RPMI7951 (cell line): ENCODE measurements at places on chromosomes 12 and 14. TPM values are rescaled to one million over a fixed set of nuclear protein-coding genes. Genes with fewer than 3 reads are reported as not detected.
A peak's percentile ranks its signal among the peaks of the same experiment; 100 is the strongest.

DNA sequence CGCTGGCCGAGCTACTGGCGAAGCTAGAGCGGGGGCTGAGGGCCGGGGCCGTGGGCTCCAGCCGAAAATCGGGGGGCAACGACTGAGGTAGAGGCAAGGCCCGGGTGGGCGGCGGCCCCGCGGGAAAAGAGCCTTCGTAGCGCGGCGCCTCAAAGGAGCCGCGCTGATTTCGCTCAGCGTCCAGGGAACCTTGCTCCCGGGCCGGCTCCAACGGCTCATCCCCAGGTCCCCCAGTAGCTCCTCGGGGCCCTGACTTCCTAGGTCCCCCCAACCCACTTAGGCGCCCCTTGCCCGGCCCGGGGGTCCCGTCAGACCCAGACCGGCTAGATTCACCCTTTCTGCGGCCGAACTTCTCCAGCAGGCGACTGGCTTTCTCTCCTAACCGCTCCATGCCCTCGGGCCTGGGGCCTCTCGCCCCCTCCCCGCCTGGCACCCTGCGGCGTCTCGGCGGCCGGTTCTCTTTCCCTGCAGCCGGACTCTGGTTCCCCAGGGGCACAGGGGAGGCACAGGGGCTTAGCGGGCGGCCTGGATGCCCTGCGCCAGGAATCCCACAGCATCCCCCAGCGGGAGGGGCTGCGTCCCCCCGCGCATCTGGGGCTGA is 375 bp downstream of the AJUBA start:
- no peak for DNase-seq

DNA sequence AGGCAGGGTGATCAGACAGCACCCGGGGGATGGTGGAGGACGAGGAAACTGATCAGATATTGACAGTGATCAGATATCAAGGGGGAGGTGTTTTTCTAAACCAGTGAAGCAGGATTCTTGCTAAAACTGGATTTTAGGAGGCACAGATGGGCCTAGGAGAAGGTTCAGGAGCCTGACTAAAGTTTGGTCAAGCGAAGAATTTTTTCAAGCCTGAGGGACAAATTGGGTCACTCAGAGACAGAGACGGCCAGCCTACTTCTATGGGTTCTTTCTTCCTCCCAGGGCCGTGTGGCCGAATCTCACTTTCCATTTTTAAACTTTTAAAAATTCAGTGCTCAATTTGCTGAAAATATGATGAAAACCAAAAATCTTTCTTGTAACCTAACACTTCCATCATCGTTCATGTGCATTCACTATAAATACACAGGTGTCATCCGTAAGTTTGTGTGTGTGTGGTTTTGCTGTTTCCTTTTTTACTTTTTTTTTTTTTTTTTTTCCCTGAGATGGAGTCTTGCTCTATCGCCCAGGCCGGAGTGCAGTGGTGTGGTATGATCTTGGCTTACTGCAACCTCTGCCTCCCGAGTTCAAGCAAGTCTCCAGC is 68.5 kb downstream of the RIN3 start:
- no peak for DNase-seq

The DDN gene
- not detected in 2 replicates for total RNA-seq

GRCh38 chr12:104486943-104487819 is 30.4 kb downstream of the CHST11 start:
- DNase-seq: no peak

- peak; percentile 48 for DNase-seq
Measured at GRCh38 chr14:69625299-69626131, 14.1 kb downstream of the SUSD6 start.

DNA sequence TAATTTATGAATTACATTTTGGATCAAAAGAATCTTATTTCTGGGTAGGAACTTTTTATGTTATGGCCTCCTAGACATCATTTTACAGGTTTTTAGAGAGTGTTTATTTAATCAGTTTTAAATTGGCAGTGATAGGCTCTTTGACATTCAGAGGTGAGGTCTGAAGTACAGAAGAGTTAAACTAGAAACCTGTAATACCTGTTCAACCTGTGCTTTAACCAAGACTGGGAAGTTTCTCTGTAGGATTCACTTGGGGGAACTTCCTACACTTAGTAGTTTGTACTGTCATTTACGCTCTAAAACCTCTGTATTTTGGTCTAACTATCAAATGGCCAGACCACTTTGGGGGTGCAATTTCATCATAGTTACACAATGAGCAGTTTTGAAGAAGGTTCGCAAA is 35.9 kb downstream of the PLEKHA5 start:
- DNase-seq: no peak

- peak; percentile 72 for DNase-seq
Measured at GRCh38 chr12:53047221-53048032, 2.4 kb upstream of the TNS2 start.

DNA sequence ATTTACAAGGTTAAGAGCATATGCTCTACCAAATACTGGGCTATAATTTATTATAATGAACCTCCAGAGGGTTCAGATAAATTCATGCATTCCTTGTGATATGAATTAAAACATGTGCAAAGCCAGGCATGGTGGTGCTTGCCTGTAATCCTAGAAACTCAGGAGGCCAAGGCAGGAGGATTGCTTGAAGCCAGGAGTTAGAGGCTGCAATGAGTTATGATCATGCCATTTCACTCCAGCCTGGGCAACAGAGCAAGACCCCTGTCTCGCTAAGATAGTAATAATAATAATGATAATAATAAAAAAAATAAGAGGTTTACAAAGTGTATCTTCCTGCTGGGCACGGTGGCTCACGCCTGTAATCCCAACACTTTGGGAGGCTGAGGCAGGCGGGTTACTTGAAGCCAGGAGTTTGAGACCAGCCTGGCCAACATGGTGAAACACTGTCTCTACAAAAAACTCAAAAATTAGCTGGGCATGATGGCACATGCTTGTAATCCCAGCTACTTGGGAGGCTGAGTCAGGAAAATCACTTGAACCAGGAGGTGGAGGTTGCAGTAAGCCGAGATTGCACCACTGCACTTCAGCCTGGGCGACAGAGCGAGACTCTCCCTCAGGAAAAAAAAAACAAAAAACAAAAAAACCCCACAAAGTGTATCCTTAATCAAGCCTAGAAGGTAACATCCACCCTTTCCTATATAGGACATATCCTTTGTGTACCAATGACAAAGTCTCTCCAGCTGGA is 7.3 kb upstream of the CS start:
- DNase-seq: no peak

The IL31 gene
- total RNA-seq: not detected in 2 replicates

DNA sequence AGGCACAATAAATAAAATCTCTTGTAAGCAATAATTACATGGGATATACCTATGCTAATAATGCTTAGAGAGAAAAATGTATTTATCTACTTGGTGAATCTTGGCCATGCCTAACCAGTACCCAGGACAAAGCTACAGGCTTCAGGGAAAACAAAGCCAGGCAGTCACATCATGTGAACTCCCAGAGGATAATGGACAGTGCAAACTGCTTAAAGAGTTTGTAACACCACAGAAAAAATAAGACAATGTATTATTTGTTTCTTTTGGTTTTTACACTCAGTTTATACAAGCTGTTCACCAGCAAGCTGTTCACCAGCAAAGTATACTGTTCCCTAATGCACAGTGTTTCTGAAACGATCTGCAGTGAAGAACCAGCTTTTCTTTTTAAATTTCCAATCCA is 38.0 kb downstream of the DICER1 start:
- no peak for DNase-seq

DNA sequence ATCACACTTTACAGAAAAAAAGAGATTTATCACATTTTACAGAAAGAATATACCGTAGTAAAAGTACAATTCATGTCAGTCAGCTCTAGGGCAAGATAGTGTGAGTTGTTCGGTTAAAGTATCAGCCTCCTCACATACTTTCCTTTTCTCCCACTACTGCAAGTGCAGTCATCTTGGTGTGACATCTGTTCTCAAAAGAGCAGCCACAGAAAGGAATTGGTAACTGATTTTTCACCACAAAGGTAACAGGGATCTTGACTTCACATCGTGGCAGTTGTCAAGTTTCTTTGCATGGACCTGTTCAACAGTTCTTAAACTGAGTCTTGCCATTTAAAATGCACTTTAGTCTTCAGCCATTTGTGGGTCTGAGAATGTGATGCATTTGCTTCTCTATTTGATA is 5.0 kb upstream of the E2F7 start:
- no peak for DNase-seq

GRCh38 chr12:93379326-93379980 is 1.7 kb downstream of the NUDT4 start:
- DNase-seq: no peak

The PRKAB1 gene
- 12.7 and 15.0 TPM in 2 replicates for total RNA-seq

DNA sequence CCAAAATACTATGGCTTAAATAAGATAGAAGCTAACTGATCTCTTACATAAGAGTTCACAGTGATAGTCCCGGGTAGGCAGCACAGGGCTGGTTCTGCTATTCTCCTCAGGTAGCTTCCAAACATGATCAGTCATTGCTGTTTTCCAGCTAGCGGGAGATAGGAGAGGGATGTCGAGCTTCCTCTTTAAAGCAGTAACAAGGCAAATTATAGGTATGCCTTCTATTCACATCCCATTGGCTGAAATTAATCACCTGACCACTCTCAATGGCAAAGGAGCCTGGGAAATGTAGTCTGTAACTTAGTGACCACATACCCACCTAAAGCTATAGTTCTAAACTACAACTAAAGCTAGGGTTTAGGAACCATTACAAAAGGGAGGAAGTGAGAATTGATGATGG is 34.5 kb upstream of the VRK1 start:
- DNase-seq: peak; percentile 68

GRCh38 chr12:29563636-29564035 is 66.2 kb upstream of the OVCH1 start:
- DNase-seq: no peak

DNA sequence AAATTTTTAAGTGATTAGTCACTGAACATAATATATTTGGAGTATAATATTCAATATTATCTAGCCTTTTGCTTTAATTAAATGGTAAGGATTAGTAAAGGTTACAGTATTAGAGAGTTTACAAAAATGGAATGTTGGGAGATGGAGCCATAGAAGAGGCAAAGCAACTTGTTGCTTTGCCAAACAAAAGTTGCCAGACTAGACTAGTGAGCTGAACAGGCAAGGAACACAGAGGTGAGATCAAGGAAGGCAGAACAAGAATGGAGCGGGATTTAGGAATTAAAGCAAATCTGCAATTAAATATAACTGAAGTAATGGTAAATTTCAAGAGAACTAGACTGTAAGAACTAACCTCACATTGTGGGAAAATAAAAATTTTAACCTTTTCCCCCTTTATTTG is 5.1 kb downstream of the ARF6 start:
- no peak for DNase-seq

The RTL1 gene
- total RNA-seq: not detected in 2 replicates

The LTBP2 gene
- total RNA-seq: 22.8 and 26.0 TPM in 2 replicates

GRCh38 chr12:132520421-132521199 is 30.7 kb downstream of the FBRSL1 start:
- no peak for DNase-seq

- DNase-seq: no peak
Measured at GRCh38 chr12:68422956-68423574, 90.9 kb upstream of the MDM1 start.

- no peak for DNase-seq
Measured at GRCh38 chr12:109578330-109578927, 4.8 kb downstream of the MVK start.

DNA sequence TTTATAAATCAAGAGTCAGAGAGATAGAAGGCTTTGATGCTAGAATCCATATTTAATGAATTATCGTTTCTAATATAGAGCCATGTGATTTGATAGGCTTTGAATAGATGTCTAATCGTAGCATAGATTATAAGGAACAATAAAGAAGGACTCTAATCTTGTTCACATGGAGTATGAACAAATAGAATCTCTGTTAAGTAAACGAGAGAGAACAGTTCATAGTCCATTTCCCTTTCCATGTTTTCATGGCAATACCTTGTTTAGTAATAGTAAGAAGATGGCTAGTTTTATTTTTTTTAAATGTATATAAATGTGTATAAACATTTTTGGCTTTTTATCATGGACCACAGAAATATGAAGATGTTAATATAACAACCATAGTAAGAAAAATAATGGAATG is 32.3 kb upstream of the RAD51AP1 start:
- no peak for DNase-seq

The DDX47 gene
- 75.4 and 86.6 TPM in 2 replicates for total RNA-seq

The SERPINA12 gene
- total RNA-seq: not detected in 2 replicates

GRCh38 chr14:96086574-96087077 is 47.5 kb downstream of the C14orf132 start:
- DNase-seq: peak; percentile 96

The MOAP1 gene
- 6.5 and 9.3 TPM in 2 replicates for total RNA-seq

DNA sequence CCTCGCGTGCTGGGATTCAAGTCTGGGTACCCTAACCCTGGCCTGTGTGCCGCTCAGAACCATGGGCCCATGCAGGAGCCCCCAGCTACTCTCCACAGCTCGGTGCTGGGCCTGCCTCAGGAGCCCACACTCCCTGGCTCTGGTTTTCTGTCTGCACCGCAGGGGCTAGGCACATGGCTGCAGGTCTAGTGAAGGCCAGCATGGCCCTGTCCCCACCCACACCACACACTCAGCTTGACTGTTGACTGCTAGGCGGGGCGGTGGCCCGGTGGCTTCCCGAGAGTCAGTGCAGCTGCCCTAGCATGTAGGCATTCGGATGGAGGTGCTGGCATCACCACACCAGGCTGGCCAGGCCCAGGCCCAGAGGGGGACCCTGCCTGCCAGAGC is 7.9 kb downstream of the INF2 start:
- DNase-seq: no peak

GRCh38 chr14:74974364-74975058 is 19.1 kb upstream of the PGF start:
- DNase-seq: no peak

GRCh38 chr12:86658303-86658702 is 402.1 kb upstream of the MGAT4C start:
- no peak for DNase-seq

GRCh38 chr14:37257501-37258070 is 59.8 kb downstream of the MIPOL1 start:
- DNase-seq: no peak

The OR4E2 gene
- not detected in 2 replicates for total RNA-seq

- peak; percentile 21 for DNase-seq
Measured at GRCh38 chr12:56763753-56764657, 881 bp downstream of the HSD17B6 start.

The SCN8A gene
- 0.29 and 0.60 TPM in 2 replicates for total RNA-seq

The NCAPD2 gene
- total RNA-seq: 92.1 and 106 TPM in 2 replicates

The EPYC gene
- total RNA-seq: not detected in 2 replicates

- DNase-seq: no peak
Measured at GRCh38 chr14:99231850-99232713, 39.9 kb downstream of the BCL11B start.

DNA sequence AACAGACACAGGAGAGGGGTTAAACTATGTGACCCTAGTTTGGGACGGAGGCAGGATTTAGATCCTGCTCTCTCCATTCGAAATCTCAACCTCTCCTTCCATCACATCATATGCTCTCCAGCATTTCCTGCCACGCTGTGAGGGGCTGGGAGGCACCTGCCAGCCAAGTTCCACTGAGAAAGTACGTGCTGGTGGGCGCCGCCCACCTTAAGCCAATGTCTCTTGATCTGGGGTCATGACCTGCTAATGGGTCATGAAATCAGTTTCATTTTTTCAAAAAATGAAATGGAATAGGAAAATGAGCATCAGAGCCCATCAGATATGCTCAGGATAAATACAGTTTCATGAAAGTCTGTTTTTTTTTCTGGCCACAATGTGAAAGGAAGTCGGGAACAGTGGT is 7.2 kb downstream of the MCRS1 start:
- DNase-seq: no peak

The RD3L gene
- not detected in 2 replicates for total RNA-seq
